Choroid plexus epithelial cell (primary cell): ENCODE measurements at places on chromosomes 1 and 21.

DNA sequence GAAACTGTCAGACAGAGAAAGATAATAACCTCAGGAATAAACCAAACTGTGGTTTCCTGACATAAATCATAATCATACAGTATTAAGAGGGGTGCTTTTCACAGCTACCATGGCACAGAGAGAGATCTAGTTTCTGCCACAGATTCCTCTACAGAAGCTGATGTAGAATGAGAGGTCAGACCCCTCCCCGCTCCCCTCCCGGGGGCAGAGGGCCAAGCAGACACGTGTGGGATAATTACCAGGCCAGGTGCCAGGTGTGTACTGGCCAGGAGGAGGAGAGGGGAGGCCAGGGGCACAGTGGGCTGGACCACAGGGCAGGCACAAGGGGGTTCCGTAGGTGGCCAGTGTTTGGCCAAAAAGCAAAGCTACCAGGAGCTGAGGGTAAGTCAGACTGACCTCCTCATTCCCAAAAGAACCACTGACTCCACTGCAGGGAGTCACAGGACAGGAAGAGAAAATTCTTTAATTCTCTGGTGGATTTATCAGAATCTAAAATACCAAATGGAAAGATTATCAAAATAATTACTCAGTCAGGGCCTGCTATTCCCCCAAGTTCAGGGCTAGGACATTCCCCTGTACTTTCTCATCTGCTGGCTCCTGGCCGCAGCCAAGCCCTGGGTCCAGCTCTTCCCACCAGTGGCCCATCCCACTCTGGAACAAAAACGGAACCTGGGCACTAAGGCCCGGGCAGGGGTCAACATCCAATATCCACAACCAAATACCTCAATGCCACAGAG, 30.0 kb downstream of the C2CD2 start:
- peak; percentile 59 for DNase-seq

GRCh38 chr1:154772056-154772455, 98.0 kb downstream of the KCNN3 start:
- no peak for DNase-seq

DNA sequence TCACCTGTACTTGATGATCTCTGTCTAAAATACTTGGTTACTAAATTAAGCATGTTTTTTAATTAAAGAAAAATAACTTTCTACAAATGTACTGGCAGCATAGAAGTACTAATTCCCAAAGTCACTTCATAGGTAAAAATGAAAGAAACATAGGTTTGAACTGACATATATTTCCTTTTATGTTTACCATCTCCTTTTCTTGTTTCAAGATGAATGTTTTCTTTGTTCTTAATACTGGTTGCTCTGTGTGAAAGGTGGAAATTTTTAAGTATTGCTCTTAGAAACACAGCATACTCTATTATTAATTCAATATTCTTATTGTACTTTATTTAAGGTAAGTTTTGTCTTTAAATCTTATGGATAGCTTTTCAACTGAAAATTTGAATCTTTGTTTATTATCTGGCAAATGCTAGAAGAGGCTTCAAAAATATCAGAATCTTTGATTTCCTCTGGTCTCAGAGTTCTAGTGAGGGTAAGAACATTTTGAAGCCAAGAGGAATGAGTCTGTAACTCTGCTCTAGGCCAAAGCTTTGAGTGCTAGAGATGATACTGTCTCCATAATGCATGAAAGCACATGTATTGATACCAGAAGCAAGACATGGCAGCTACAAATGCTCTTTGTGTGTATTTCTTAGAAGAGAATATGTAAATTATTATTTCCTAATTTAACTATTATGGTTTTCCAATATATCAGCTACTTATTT, 18.2 kb downstream of the RRP15 start:
- DNase-seq: no peak

DNA sequence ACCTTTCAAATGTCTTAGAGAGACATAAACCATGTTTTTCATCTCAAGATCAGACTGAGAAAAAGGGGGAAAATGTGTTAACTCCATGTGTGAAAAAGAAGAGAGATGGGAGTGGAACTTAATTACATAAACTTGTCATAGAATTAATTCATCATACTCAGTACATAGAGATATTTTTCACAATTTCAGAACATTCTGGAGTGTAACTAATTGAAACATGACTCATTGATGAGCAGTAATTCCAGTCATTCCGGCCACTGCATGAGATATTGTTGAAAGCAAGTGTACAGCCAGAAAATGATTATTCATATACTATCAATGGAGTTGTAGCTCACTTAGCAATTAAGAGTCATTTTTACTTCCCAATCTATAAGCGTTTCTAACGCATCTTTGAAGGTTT, 739.3 kb downstream of the LTN1 start:
- DNase-seq: peak; percentile 69

DNA sequence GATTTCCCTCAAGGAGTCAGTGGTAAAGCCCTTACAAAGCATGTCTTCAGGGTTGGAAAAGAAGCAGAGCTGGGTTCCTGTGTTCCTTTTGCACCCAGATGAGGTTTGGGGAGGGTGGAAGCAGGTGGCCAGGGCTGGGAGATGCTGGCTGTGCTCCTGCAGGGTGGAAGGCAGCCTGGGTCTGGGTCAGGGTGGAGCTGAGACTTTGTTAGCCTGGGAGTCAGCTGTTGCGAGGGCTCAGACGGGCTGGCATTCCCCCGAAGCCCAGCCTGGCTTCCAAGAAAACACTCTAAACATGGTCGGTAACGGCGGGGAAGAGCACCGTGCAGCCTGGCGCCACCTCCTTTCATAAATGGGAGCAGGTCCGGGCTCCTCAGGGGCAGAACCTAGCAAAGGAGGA, 43.7 kb upstream of the EPS8L3 start:
- no peak for DNase-seq

GRCh38 chr1:9028921-9029705, 2.9 kb upstream of the SLC2A7 start:
- DNase-seq: peak; percentile 17

DNA sequence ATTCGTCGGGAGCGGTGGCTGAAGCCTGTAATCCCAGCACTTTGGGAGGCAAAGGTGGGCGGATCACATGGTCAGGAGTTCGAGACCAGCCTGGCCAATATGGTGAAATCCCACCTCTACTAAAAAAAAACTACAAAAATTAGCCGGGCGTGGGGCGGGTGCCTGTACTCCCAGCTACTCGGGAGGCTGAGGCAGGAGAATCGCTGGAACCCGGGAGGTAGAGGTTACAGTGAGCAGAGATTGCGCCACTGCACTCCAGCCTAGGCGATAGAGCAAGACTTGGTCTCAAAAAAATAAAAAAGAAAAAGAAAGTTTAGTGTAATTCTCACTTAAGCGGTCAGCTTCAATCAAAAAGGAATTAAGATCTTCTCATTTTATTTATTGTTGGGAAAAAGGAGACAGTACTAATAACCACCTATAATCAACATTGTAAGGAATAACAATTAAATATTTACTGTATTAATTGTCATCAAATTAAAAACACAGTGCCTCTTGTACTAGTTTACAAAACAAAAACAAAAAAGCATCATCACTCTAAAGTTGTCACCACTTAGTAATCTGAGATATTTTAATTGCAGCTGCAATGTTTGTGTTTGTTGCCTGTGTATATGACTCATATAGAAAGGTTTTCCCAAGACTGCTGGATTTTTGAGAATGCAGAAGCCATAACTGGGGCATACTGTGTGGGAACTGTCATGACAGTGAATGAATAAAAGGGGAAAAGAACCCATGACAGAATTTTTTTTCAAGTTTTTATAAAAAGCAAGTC, 3.7 kb downstream of the FBXO42 start:
- DNase-seq: peak; percentile 81

GRCh38 chr21:31022306-31022705, 16.0 kb downstream of the KRTAP19-8 start:
- DNase-seq: no peak

DNA sequence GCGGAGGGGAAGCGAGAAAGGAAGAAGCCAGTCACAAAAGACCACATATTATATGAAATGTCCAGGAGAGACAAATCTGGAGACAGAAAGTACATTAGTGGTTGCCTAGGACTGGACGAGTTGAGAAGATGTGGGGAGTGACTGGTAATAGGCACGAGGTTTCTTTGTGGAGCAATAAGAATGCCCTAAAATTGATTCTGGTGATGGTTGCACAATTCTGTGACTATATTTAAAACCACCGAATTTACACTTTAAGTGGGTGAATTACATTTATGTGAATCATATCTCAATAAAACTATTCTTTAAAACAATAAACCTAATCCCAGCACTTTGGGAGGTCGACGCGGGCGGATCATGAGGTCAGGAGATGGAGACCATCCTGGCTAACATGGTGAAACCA, 63.1 kb downstream of the ZNF281 start:
- DNase-seq: peak; percentile 63

GRCh38 chr1:59043796-59044195, 253.1 kb upstream of the FGGY start:
- peak; percentile 93 for DNase-seq

GRCh38 chr1:58013237-58013636, 533.3 kb downstream of the OMA1 start:
- no peak for DNase-seq

DNA sequence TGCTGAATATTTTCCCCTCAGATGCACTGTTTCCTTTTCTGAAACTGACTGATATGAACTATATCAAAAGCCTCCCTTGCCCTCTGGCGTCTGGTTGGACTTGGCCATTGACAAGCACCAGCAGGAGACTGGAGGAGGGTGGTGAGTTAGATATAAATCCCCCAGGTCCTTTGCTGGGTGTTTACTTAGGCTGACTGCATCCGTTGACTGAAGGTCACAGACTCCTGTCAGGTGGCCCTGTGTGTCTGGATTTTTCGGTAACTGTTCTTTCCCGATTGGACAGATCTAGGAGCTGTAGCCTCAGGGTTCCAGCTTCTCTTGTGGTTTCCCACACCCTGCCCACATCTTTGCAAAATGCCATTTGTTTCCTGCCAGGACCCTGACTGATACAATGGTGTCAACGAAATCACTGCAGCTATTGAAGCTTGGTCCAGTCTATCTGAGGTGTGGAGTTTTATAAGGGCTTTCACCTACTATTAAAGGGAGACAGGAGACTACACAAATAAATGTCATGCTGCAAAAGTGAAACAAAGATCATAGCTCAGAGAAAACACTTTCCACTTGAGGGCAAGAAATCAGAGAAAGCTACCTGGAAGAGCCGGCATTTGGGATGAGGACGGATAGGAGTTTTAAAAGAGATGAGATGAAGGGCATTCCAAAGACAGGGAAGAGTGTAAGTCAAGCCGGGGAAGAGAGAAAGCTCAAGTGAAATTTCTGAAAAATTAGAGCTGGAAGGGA, 1.5 kb upstream of the MAGI3 start:
- DNase-seq: no peak

DNA sequence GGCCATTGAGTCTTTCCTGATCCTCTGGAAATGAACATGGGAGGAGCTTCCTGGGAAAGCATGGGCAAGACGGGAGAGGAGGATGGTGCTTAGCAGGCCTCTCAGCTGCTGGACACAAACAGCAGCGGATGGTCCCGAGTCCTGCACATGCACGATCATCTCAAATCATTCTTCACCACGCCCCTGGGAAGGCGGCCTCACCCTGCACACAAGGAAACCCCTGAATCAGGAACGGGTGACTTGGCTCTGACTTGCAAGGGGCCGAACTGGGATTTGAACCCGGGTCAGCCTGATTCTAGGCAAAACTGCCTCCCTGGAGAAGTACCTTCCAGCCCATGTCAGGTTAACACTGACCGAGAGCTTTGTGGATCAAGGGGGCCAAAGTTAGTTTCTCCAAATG, 134.8 kb upstream of the WNT4 start:
- DNase-seq: no peak

- no peak for DNase-seq
These were observed 210.2 kb upstream of the NR5A2 start for GRCh38 chr1:199817266-199817665.

- peak; percentile 87 for DNase-seq
These were observed 30.5 kb downstream of the TBCE start for GRCh38 chr1:235397733-235398132.

GRCh38 chr1:119147661-119148090, 7.2 kb upstream of the WARS2 start:
- DNase-seq: peak; percentile 43

- no peak for DNase-seq
These were observed 318.0 kb downstream of the BRINP2 start for GRCh38 chr1:177488722-177489121.

GRCh38 chr1:245809361-245809760, 654.6 kb downstream of the KIF26B start:
- no peak for DNase-seq

- DNase-seq: no peak
These were observed 12.4 kb upstream of the PRDM16 start for GRCh38 chr1:3056641-3057040.

DNA sequence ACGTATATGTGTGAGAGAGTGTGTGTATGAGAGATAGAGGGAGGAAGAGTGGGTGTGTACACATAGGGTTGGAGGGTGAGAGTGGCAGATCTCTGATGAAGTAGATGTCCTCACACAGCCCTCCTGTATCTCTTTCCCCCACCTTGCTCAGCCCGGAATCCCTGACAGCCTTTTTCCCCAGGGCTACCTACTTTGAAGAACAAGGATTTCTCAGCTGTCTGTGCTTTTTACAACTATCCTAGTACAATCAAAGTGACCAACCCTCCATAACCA, 29.1 kb upstream of the CADM3 start:
- DNase-seq: no peak

GRCh38 chr21:35375115-35375514, 326.0 kb upstream of the RUNX1 start:
- DNase-seq: peak; percentile 77

GRCh38 chr1:171668372-171668771, 15.9 kb upstream of the MYOC start:
- DNase-seq: no peak

DNA sequence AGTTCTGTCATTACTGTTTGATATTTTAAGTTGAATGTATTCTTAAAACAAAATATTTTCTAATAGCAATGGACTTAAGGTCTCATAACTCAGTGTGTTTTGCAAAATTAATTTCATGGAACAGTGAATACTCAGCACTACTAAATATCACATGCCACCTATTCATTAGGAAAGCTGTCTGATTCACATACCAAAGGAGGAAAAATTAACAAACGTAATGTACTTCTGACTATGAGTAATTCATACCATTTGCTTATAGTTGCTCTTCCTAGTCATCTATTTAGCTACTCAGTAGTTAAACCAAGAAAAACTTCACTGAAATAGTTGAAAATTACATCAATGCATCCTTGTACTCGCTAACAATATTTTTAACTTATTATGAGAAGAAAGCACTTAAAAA, 35.2 kb downstream of the TP53BP2 start:
- no peak for DNase-seq

DNA sequence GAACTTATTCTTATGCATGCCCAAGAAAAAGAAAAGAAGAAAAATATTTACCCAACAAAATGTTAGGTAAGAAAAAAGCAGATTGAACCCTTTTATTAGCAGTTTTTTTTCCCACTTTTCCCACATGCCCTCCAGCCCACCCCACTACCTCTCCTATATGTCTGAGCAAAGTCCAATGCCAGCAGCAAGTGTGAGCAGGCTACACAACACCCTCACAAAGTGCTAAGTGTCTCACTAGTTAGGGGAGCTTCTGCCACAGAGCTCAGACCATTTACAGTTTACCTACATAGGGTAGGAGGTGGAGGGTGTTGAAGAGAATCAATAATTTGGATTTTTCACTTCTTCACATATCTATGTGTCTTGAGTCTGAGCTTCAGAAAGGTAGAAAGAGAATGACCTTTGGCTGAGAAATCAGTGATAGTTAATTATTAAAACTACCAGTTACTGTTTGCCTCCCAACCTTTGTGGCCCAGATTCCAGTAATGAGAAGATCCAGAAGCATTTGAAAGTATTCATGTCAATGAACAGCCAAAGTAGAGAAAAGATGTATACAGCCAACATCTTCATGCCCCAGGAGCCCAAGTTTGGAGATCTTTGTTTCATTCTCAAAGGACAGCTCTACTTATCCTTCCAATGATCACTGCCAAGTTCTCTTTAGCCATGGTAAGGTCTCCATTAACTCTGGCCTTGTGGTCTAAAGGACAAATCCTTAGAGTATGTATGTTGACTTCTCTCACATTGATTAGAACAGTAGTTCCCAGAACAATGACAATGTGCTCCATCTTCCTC, 26.2 kb downstream of the OR10J5 start:
- DNase-seq: no peak
